ENCODE measurements at places on chromosomes 13 and 19.

DNA sequence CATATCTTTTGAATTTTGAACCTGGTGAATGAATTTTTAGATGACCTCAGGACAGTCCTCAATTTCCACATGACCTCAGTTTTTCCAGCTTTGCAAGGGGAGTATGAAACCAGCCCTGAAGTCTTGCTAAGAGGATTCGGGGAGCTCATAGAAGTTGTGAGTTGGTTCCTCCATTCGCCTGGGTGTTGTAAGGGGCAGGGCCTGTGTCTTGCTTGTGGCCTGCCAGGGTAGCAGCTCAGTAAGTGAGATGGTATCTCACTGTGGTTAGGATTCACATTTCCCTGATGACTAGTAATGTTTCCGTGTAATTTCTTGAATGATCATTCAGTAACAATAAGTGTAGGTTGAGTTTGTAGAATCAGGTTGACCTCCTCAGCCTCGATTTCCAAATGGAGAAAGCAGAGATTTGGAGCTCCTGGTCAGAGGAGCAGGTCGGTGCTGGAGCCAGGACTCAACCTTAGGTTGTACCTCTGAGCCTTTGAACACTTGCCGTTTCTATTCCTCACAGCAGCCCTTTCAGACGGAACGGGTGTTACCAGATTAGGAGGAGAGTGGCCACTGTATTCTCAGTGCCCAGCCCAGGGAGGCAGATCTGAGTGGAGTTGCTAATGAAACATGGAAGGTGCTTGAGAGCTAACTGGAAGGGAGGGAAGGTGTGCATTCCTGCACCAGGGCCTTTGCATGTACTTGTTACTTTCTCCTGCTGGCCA, 14.6 kb downstream of the NACC1 start:
- no peak for DNase-seq

DNA sequence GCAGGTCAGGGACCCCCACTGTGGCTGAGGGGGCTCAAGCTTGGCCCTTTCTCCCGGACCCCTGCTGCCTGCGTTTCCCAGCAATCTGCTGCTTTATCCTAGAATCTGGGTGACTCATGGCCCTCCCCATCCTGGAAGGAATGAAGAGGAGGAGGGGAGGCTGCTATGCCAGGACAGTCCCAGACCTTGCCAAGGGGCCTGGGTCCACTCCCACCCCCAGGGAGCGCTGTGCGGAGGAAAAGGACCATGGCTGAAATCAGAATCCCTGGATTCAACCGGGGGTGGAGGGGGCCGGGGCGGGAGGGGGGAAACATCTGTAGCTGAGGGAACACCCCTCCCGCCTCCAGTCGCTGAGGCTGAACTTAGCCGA, 20.5 kb downstream of the ZNF114 start:
- DNase-seq = no peak

DNA sequence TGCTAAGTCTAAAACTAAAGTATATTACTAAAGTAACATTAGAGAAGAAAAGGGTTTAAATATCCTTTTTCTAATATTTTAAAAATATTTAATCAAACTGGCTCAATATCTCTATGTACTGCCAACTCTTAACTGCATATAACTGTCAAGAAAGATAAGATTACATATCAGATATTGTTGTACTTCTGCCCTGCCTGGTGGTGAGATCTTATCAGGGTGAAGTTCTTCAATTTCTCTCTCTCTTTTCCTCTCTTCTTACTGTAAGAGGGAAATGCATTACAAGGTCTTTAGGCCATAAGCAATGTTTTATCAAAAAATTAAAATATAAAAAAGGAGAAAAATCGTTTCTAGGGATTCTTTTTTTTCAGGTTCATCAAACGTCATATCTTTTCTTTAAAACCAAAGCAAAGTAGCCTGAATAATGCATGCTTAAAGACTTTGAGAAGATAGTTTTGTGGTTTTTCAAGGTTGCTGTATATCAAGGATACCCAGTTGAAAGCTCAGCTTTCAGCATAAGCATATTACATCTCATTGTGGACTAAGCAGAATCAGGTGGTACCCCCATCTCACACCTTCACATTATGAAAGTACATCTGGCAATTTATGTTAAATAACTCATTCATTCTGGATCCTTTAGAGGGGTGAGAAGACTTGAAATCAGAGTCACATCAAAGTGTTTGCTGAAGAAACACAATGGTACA, 1625.7 kb upstream of the SLC10A2 start:
- DNase-seq = no peak

- no peak for DNase-seq
Observed at GRCh38 chr13:114002771-114003321, 29.0 kb upstream of the C13orf46 start.

DNA sequence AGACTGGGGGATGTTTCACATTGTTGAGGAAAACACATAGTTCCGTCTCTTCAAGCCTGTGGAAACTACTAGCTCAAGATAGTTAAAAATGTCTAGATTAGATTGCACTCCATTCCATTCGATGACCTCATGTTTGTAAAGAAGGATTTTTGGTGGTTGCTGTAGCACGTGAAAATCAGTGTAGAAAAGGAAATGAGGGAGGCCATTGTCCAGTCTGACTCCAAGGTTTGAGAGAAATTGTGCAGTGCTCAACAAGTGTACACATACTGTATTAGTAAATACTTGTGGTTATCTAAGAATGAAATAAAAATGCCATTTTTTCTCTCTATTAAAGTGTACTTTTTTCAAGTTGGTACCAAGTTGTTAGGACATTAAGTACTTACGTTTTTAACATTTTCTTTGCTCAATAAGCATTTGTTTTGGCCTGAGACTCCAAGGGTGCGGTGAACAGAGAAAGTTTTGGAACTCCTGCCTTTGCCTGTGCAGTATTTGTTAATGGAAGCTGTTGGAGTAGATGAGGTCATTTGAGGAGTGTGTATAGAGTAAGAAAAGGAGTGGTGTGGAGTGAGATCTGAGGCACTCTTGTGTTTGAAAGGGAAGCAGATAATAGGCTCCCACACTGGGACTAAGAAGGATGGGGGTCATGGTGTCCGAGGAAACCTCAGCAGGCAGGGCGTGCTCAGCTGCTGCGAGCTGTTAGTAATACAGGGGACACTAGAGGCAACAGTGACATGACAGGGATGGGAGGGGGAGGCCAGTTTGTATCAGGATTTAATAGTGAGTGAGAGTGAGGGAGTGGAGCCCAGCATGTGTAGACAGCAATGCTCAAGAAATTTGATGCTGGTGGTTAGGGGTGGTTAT, 4.4 kb downstream of the WASF3 start:
- no peak for DNase-seq

DNA sequence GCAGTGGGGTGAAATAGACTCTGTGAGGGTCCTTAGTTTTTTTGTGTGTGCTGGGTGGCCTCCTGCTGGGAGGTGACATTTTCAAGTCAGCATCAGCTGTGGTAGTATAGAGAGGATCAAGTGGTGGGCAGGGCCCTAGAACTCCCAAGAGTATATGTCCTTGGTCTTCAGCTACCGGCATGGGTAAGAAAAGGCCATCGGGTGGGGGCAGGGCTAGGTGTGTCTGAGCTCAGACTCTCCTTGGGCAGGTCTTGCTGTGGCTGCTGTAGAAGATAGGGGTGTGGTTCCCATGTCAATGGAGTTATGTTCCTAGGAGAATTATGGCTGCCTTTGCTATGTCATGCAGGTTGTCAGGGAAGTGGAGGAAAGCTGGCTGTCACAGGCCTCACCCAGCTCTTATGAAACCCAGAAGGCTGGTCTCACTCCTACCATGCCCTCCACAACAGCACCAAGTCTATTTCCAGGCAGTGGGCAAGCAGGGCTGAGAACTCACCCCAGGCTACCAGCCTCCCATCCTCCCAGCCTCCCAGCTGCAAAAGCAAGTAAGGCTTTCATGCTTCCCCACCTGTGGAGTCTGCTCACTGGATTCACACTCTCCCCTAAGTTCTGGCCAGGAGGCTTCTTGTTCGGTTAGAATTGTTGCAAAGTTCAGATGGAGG, 130.6 kb upstream of the SOX1 start:
- DNase-seq = no peak

DNA sequence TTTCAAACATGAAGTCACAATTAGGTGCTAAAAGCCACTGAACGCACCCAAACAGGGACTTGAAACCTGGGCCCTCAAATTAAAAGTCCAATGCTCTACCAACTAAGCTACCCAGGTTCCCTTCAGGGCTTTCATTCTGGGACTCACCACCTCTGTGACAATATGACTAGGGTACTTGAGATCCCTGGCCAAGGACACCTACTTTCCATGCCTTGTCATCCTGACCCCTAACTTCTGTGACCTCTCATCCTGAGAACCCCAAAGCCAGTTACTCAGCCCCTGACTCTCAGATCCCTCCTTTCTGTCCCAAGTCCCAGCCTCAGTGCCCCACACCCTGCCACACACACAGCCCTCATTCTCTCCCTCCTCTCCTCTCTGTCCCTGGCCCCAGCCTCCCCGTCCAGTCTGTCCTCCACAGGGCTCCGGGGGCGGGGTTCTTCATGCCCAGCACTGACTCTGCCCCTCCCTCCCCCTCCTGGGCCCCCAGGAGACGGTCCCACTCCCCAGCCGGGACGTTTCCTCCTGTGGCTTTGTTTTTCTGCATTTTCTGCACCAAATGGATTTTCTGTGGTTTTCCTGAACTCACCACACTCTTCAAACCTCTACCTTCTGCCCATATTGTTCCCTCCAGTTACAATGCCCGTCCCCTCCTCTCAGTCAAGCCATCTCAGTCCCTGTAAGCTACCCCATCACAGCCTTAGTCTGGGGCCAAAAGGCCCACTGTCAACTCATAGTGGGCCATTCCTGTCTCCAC, 7.0 kb downstream of the RCN3 start:
- no peak for DNase-seq

DNA sequence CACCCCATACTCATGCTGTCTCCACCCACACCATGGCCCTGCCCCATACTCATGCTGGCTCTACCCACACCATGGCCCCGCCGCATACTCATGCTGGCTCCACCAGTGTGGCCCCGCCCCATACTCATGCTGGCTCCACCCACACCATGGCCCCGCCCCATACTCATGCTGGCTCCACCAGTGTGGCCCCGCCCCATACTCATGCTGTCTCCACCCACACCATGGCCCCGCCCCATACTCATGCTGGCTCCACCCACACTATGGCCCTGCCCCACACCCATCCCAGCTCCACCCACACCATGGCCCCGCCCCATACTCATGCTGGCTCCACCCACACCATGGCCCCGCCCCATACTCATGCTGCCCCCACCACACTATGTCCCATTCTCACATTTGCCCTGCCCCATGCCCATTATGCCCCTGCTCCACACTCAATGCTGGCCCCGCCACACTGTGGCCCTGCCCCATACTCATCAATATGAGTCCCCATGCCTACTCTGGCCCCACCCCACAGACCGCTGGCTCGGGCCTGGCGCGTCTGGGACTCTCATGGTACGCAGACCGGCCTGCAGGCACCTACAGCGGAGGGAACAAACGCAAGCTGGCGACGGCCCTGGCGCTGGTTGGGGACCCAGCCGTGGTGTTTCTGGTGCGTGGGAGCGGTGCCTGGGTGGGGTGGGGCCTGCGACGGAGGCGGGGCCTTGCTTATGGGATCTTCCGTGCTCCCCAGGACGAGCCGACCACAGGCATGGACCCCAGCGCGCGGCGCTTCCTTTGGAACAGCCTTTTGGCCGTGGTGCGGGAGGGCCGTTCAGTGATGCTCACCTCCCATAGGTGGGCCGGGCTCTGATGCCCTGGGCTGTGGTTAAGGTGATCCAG, 3.7 kb upstream of the ARHGAP45 start:
- DNase-seq = no peak

GRCh38 chr13:23271331-23271730, 90.6 kb downstream of the SGCG start:
- DNase-seq = no peak

GRCh38 chr13:48493851-48494250, 39.0 kb downstream of the RCBTB2 start:
- no peak for DNase-seq

DNA sequence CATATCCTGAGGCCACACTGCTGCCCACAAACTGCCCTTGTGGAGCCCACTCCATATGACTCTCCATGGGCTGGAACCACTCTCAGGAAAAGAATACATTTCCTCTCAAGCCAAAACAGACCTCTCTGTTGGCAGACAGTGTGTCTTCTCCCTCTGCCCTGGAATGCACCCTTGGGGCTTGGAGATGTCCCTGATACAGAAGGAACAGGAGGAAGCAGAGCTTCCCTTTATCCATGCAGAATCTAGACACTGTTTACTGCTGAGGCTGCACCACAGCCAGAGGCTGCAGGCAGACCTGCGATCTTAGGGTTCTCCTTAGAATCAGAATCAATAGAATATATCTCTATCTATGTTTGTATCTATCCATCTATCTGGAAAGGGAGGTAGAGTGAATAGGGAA, 26.8 kb upstream of the CYP4F8 start:
- no peak for DNase-seq

DNA sequence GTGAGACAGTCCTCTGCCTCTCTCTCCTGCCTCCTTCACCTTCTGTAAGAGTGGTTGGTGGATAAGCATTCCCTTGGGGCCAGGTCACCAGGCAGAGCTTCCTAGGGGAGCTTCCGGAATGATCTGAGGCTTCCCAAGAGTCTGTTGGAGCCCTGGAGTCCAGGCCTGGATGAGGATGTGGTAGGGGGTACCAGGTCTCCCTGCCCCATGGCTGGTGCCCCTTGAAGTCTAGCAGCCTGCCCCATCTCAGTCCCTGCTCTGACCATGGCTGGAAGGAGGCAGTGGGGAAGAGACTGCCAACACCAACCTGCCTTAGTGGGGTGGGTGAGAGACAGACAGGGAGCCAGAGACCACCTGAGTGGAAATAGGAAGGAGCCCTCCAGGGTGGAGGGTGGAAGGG, 1316.9 kb downstream of the UQCRFS1 start:
- DNase-seq = no peak

DNA sequence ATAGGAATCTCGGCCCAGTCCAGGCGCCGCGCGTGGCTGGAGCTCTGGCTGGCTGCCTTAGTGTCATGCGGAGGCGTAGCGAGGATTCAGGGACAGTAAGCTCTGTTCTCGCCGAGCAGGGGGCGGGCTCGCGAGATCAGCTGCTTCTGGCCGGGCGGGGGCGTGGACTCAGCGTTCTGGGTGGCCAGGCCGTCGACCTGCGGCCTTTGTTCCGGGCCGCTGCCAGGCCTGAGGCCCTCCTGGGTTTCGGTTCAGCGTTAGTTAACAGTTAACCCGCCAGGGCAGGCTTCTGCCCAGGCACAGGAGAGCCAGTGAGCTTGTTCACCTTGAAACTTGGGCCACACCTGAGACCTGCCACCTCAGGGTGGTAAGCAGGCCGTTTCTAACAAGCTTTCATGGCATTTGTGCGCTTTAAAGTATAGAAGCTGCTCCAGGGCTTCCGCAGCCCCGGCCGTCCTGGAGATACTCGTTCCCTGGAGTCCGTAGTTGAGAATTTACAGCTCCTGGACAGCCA, 332.2 kb upstream of the SGCG start:
- no peak for DNase-seq

DNA sequence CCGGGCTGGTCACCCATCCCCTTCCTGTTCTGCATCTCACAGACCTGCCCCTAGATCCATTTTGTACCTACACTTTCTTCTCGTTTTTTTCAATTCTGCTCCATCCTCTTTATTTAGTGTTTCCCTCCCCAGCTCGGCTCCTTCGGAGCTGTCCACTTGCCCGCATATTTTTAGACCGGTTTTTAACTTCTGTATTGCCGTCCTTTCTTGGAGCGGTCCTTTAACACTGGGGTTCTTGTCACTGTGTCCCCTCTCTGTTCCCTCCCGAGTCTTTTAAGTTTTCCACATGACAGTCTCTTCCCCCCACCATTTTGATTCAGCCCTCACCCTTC, 1.7 kb downstream of the ARHGAP35 start:
- DNase-seq = no peak

- DNase-seq = no peak
Observed at GRCh38 chr13:99320693-99321481, 13.7 kb upstream of the GPR183 start.
